Sigmoid colon (tissue), 7 donors: ENCODE measurements at places on chromosomes 5 and 9. TPM values are rescaled to one million over a fixed set of nuclear protein-coding genes. Genes with fewer than 3 reads are reported as not detected.

ARHGEF37 gene
- polyA plus RNA-seq, result 7.2 TPM

DNA sequence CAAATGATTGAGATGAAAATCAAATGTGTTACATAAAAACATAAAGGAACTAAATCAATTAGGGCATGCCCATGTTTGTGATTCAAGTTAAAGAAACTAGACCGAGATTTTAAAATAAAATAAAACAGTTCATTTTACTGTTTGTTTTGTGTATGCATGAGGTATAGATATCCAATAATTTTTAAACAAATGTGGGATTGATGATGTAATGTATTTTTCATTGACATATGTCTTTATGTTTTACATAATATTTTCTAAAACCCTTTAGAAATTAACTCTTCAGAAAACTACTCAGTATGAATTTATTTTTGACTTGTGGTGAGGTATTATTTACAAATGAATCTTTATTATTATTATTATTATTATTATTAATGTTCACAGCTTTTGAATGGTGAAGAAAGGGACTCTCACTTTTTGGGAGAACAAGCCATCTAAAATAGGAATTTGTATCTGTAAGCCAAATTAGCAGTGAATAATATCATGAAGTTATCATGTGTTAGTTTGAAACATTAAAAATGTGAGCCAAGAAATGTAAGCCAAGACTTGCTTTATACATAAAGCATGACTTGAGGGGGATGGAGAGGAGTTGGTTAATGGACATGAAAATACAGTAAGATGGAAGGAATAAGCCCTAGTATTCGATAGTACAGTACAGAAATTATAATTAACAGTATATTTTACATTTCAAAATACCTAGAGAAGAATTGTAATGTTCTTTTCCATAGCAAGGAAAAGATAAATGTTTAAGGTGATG lies 355.0 kb downstream of the CDH10 start:
- DNase-seq, result no peak

ADRA1B gene
- polyA plus RNA-seq, result not detected

- DNase-seq, result no peak
Measured at GRCh38 chr5:30368064-30368463, 825.4 kb upstream of the CDH6 start.

GRCh38 chr9:84486663-84487062 lies 146.1 kb upstream of the SLC28A3 start:
- no peak for DNase-seq

AGXT2 gene
- polyA plus RNA-seq, result not detected

GRCh38 chr5:114266374-114266773 lies 95.5 kb upstream of the KCNN2 start:
- DNase-seq, result no peak

- DNase-seq, result no peak
Measured at GRCh38 chr5:31656806-31657205, 17.9 kb downstream of the PDZD2 start.

TMEM232 gene
- 0.93 TPM for polyA plus RNA-seq

DNA sequence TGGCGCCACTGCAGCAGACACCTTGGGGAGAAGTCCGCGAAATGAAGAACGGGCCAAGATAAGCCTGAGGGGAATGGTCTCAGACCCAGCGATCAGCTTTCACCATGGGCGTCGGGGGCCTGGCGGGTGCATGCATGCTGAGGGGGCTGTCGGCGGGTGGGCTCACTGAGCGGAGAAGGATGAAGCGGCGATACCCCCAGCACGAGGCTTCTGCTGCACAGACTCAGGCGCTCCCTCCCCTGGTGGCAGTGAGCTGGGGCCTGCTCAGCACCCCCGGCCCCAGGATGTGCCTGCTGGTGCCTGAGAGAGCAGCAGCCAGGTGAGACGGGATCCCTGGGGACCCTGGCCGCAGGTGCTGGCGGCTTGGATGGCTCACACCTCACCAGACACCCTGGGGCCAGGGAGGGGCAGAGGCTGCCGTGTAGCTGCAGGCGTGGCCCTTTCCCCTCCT lies 31.2 kb downstream of the CEP72 start:
- peak; percentile 57 for DNase-seq

- DNase-seq, result no peak
Measured at GRCh38 chr9:92122061-92122460, 6.8 kb upstream of the SPTLC1 start.

GRCh38 chr5:113102121-113102531 lies 125.5 kb downstream of the DCP2 start:
- no peak for DNase-seq

DNA sequence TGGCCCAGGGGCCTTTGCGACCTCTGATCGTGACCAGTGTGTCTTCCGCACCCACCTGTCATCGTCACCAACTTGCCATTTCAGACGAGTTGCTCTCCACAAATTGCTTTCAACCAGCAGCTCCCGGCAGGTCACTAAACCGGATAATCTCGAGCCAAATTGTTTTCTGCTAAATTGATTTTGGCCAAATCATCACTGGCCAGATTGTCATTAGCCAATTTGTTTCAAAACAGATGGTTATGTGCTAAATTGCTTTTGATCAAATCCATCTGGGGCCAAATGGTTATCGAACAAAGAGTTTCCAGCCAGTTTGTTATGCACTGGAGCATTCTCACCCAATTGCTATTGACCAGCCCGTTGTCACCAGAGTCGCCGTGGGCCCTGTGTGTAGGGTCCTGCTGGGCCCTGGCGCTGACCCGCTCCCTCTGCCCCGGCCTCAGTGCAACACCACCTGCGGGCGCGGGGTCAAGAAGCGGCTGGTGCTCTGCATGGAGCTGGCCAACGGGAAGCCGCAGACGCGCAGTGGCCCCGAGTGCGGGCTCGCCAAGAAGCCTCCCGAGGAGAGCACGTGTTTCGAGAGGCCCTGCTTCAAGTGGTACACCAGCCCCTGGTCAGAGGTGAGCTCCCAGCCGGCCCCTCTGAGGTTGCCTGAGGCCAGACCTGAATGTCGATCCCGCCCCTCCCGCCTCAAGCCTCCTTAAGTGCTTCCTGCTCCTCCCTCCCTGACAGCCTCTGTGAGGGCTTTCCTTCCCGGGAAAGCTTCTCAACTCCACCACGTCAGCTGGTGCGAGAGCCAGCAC lies 35.6 kb downstream of the ADAMTSL2 start:
- no peak for DNase-seq

GRCh38 chr5:67528953-67529352 lies 332.4 kb upstream of the CD180 start:
- DNase-seq, result no peak

GRCh38 chr5:39175273-39175955 lies 43.9 kb downstream of the FYB1 start:
- DNase-seq, result no peak

GRCh38 chr5:115100319-115100955 lies 69.3 kb downstream of the TRIM36 start:
- DNase-seq, result no peak

DNA sequence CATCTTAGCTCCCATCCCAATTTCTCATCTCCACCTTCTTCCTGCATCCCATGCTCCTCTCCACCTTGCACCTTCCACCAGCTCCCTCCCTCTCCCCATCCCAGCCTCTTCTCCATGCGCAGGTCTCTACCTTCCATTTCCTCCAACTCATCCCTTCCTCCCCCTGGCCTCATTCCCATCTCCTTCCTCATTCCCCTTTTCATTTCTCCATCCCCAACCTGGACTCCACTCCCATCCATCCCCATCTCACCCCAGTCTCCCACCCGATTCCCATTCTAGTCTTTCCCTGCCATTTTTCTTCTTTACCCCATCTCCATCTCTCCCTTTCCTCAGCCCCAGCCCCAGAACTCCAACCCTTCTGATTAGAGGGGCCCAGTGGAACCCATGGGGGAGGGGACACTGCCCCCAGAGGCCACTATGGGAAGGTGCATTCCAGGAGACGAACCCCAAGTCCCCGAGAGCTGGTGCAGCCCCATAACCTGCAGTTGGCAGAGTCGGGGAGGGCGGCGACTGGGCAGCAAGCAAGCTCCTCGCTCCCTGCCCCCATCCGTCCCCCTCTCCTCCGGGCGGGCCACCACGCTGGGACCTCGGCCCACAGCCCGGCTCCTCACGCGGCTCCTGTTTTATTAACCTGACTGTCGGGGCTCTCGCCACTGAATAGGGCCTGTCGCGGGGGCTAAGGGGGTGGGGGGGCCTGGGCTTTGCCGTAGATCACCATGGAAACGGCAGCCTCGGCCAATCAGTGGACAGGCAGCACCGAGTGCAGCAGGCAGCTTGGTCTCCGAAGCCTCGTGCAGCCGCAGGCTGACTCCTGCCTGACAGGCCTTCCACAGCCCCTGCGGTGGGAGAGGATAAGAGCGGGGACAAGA lies 66.7 kb downstream of the PCDH1 start:
- DNase-seq, result no peak

DNA sequence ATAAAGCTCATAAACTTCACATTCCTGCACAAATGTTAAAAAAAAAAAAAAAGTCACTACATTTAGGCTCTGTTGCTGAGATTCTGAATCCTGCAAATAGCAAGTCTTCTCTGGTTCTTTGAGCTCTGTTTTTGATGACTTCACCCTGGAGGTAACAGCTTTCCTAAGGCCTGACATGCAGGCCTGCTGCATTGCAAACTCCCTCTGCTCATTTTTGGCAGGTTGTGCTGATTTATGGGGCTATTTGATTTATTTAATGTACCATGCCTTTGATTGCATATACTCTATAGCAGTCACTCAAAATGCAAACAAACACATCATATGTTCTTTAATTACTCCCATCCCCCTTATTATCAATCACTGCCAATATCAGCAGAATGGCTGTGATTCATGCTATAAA lies 416.1 kb upstream of the IZUMO3 start:
- no peak for DNase-seq

DNA sequence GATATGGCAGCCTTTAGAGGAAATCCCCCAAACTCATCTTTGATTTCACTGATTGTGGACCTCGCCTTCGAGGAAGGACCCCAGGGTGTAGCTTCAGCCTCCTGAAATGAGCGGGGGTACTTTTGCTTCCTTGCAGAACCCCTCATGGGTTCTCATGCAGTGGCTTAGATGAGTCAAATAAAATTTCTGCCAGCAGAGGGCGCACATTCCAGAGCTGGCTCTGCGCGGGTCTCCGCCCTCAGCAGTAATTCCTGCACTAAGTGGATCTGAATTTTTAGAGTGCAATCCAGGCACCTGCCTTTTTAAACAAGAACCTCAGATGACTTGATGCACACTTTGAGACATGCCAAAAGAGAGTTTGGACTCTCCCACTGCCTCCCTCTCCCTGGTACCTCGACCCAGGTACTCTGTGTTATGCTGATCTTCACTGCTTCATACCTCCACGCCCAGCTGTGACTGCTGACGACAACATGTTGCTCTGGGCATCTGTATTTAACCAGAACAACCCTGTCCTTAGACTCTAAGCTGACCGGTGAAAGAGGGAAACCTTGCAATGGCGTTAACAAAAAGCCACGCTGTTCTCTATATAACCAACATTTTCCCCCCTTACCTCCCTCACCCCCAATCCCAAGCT lies 7.3 kb downstream of the EGFLAM start:
- DNase-seq, result no peak

- no peak for DNase-seq
Measured at GRCh38 chr5:168807287-168807686, 228.1 kb upstream of the PANK3 start.

GRCh38 chr5:6583049-6583880 lies 49.6 kb downstream of the NSUN2 start:
- no peak for DNase-seq

DNA sequence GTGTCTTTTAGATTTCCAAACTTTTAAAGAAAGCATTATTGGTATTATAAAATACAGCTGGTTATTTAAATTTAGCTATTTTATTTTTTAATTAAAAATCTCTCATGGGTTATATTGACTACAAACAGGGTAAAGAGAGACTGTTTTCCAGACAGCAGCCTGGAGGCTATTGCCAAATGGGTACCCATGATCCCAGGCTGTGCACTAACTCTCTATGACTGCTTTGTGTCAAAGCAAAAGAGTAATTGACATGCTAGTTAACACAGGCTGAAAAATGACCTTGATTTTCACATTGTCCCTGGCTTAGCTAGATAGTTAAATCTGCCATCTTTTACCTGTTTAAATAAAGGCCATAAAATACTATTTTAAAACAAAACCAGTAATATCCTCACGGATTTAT lies 589.7 kb downstream of the ANXA1 start:
- no peak for DNase-seq

DNA sequence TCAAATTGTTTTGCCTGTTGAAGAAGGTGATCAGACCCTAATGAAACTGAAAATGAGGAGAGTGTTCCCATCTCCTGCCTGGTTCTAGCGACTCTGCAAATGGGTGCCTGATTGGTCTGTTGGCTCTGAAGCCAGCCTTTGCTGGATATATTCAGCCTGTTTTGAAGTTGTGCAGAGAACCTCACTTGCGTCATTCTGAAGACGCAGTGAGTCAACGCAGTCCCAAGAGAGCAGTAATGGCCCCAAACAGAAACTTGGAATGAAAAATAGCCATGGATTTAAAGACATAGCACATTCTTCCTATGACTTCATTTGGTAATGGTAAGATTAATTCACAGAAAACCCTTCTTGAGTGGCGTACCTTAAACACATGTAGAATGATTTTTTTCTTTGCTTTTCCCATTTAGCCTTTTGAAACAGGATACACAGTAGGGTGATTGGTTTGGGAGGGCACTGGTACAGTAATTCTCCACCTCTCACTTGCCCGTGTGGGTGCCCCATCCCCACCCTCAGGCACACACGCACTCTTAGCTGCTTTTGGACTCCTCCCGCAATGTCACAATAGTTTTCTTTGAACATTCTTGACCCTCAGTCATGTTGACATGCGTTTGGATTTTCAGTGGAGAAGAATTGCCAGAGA lies 54.1 kb upstream of the ABL1 start:
- DNase-seq, result peak; percentile 95

GRCh38 chr5:111043712-111044506 lies 27.6 kb upstream of the TSLP start:
- DNase-seq, result no peak

DNA sequence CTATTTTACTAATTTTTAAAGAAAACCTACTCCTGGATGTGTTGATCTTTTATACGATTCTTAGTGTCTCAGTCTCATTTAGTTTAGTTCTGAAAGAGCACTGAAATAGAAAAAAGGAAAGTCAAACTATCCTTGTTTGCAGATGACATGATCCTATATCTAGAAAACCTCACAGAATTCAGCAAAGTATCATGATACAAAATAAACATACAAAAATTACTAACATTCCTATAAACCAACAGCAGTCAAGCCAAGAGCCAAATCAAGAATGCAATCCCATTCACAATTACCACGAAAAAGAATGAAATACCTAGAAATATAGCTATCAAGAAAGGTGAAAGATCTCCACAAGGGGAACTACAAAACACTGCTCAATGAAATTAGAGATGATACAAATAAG lies 225.8 kb upstream of the CDH18 start:
- no peak for DNase-seq

- peak; percentile 78 for DNase-seq
Measured at GRCh38 chr9:70427161-70427945, 12.9 kb upstream of the KLF9 start.

PRUNE2 gene
- polyA plus RNA-seq, result 8.4 TPM

DNA sequence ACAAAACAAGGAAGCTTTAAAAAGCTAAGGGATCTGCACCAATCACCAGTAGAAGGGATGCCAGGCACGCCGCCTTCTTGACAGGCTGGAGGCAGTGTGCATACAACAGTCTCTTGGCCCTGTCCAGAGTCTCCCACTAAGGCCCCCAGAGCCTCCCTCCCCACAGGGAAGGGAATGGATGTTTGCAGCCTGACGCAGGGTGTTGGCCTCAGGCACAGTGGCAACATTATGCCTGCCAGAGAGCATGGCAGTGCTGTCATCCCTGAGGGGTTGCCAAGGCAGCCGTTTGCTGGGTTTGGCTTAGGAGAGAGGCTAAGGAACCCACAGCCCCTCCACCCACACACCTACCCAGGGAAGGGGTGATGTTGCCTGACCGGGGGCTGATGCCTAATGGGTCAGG lies 4.8 kb downstream of the HBEGF start:
- DNase-seq, result peak; percentile 84
